CD4-positive, CD25-positive, alpha-beta regulatory T cell (primary cell): ENCODE measurements at places on chromosomes 4 and X. TPM values are rescaled to one million over a fixed set of nuclear protein-coding genes. Genes with fewer than 3 reads are reported as not detected.

- H3K4me3 ChIP-seq, result peak overlapping the region; percentile 75
- no peaks in the 10 kb centered on the region for H3K36me3 ChIP-seq
- H3K27me3 ChIP-seq, result no peaks in the 10 kb centered on the region
Measured at GRCh38 chr4:173170182-173170778, 1.7 kb downstream of the GALNT7 start.

DNA sequence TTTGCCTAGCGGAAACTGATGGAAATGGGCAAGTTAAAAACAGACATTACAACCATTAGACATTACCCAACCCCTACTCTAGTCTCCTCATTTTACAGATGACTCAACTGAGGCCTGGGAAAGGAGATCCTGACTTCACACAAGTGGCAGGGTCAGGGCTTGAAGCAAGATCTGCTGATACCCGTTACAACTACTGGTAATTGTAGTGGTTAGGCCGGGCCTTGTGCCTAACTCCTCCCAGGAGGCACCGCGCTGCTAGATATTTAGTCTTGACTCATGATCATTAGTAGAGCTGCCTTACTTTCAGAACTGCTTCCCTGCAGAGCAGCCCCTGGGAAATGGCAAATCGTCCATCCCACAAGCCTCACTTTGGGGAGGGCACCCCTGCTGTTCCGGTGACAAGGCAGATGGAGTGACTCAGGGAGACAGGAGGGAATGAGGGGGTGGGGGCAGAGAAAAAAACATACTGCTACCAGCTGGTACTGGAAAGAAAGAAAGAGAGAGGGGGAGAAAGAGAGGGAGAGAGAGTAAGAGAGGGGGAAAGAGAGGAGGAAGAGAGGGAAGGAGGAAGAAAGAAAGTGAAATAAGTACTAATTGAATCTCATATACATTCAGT, 12.2 kb downstream of the ARHGEF6 start:
- no peaks in the 10 kb centered on the region for H3K27me3 ChIP-seq
- no peak for DNase-seq
- peaks cover 9% of the 10 kb centered on the region for H3K36me3 ChIP-seq
- H3K4me3 ChIP-seq, result peak overlapping the region; percentile 76

The HS6ST2 gene
- not detected for total RNA-seq

The WDR44 gene
- total RNA-seq, result 23.5 TPM

GRCh38 chr4:55610381-55610780, 18.3 kb upstream of the PDCL2 start:
- H3K27me3 ChIP-seq, result peaks cover 2% of the 10 kb centered on the region
- H3K4me1 ChIP-seq, result no peaks in the 10 kb centered on the region
- H3K36me3 ChIP-seq, result no peaks in the 10 kb centered on the region
- no peak overlapping the region for H3K4me3 ChIP-seq
- DNase-seq, result no peak

DNA sequence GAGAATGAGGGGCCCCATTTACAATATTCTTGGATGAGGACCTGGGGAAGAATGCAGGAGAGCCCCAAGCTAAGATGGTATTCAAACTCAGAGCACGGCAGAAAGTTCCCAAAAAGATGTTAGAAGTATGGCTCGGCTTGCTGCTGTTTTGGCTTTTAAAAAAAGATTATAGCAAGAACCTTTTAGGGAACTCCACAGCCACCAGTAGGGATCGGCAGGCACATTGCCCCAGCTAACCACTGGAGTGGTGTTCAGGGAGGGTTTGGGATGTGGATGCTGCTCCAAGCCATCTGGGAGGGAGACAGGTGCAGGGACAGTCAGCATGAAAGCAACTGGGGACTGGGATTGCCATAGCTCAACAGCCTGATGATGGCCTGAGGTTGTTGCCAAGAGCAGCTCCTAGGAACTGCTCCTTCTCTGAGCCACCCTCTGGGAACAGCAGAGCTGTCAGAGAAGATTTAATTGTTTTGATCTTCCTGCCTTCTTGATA, 63.0 kb downstream of the SORBS2 start:
- no peaks in the 10 kb centered on the region for H3K36me3 ChIP-seq
- DNase-seq, result no peak
- no peak overlapping the region for H3K4me3 ChIP-seq
- H3K27ac ChIP-seq, result no peak overlapping the region

- H3K27me3 ChIP-seq, result no peaks in the 10 kb centered on the region
- no peak for DNase-seq
- H3K27ac ChIP-seq, result no peak overlapping the region
- no peaks in the 10 kb centered on the region for H3K36me3 ChIP-seq
- no peak overlapping the region for H3K4me3 ChIP-seq
- H3K4me1 ChIP-seq, result no peaks in the 10 kb centered on the region
Measured at GRCh38 chr4:115090483-115091075, 22.8 kb downstream of the NDST4 start.

The SHOX gene
- total RNA-seq, result not detected

The ETDA gene
- not detected for total RNA-seq

GRCh38 chrX:148049441-148049840, 68.3 kb downstream of the FMR1NB start:
- H3K27ac ChIP-seq, result no peak overlapping the region
- no peaks in the 10 kb centered on the region for H3K27me3 ChIP-seq
- no peaks in the 10 kb centered on the region for H3K36me3 ChIP-seq

The USP17L29 gene
- not detected for total RNA-seq

DNA sequence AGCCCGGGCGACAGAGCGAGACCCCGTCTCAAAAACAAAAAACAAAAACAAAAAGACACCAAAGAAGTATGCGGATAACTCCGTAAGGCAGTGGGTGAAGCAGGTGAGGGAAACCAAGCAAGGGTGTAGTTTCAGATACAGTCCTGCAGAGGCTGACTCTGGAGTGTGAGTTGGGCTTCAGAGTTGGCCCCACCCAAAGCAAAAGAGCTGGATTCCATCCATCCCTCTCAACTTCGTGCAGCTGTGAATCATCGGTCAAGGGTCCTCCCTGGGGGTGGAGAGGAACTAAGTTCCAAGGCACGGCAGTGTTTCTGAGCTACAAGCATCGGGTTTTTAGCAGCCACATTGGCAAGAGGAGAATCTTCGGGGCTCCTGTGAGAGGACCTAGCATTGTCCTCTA, 43.9 kb upstream of the FAM9A start:
- DNase-seq, result no peak
- no peaks in the 10 kb centered on the region for H3K4me1 ChIP-seq
- no peak overlapping the region for H3K27ac ChIP-seq
- no peaks in the 10 kb centered on the region for H3K27me3 ChIP-seq
- no peak overlapping the region for H3K4me3 ChIP-seq
- H3K36me3 ChIP-seq, result no peaks in the 10 kb centered on the region

- no peaks in the 10 kb centered on the region for H3K36me3 ChIP-seq
- no peaks in the 10 kb centered on the region for H3K27me3 ChIP-seq
- H3K4me3 ChIP-seq, result no peak overlapping the region
- DNase-seq, result no peak
Measured at GRCh38 chr4:60865273-60865672, 334.9 kb upstream of the ADGRL3 start.

- H3K27me3 ChIP-seq, result no peaks in the 10 kb centered on the region
- no peak overlapping the region for H3K27ac ChIP-seq
- DNase-seq, result no peak
- no peaks in the 10 kb centered on the region for H3K4me1 ChIP-seq
- H3K4me3 ChIP-seq, result no peak overlapping the region
Measured at GRCh38 chr4:42235304-42236021, 83.0 kb upstream of the BEND4 start.

DNA sequence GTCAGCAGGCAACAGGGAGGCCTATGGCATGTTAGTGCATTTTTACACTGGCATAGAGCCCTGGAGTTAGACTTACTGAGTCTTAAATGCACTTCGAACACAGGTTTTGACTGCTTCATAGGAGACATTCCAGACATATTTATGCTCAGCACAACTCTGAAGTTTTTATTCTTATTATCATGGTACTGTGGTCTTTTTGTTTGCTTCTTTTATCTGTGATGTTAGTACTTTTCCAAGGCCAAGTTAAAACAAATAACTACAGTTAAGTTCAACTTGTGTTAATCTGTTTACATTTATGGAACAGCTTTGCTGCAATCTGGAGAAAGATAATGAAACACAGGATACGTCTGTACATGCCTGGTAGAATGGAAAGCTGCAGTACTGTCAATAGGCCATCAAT, 76.5 kb downstream of the COL4A5 start:
- H3K27me3 ChIP-seq, result no peaks in the 10 kb centered on the region
- H3K4me1 ChIP-seq, result no peaks in the 10 kb centered on the region
- DNase-seq, result no peak
- no peaks in the 10 kb centered on the region for H3K36me3 ChIP-seq
- no peak overlapping the region for H3K4me3 ChIP-seq

The RBM46 gene
- not detected for total RNA-seq

The ABCD1 gene
- total RNA-seq, result 7.5 TPM

GRCh38 chrX:68763481-68763880, 65.3 kb upstream of the EFNB1 start:
- no peak overlapping the region for H3K27ac ChIP-seq
- H3K36me3 ChIP-seq, result no peaks in the 10 kb centered on the region
- no peak overlapping the region for H3K4me3 ChIP-seq

The DHX15 gene
- 169 TPM for total RNA-seq

DNA sequence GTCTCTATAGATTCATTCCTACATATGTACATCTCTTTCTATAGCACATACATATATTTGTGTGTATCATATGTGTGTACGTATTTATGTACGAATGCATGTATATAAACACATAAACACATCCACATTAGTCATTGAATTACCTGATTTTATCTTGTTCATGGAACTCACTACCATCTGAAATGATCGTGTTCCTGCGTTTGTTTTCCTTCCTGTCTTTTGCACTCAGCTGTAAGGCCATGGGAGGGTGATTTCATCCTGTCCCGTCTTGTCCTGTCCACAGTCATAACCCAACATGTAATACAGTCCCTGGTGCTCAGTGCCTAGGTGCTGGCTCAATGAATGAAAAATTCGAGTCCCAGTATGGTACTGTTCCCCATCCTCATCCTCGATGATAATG, 191.8 kb upstream of the PSAPL1 start:
- no peak overlapping the region for H3K4me3 ChIP-seq
- no peaks in the 10 kb centered on the region for H3K4me1 ChIP-seq
- no peaks in the 10 kb centered on the region for H3K36me3 ChIP-seq
- no peaks in the 10 kb centered on the region for H3K27me3 ChIP-seq

DNA sequence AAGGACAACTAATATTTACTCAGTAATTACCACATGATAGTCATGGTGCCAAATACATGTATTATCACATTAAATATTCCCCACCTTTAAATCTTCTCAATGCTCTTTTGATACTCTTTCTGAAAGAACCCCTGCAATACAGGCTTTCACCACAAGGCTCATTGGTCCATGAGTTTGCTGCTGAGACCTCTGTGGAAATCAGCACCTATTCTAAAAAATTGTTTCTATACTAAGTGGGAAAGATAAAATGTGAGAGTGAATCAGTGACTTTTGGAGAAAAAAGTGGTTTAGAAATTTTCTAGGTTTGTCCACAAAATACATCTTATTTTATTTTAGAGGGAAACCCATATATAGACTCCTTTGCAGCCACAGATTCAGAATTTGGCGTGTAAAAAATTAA, 257.3 kb downstream of the ZIC3 start:
- no peak overlapping the region for H3K4me3 ChIP-seq
- H3K4me1 ChIP-seq, result no peaks in the 10 kb centered on the region
- no peaks in the 10 kb centered on the region for H3K36me3 ChIP-seq
- no peak overlapping the region for H3K27ac ChIP-seq
- DNase-seq, result no peak

The CXorf66 gene
- total RNA-seq, result not detected

The GLRB gene
- not detected for total RNA-seq

The NKX6-1 gene
- total RNA-seq, result not detected

GRCh38 chrX:626745-627509, 3.7 kb upstream of the SHOX start:
- no peaks in the 10 kb centered on the region for H3K4me1 ChIP-seq
- DNase-seq, result no peak
- no peak overlapping the region for H3K4me3 ChIP-seq
- H3K27ac ChIP-seq, result no peak overlapping the region

The HTRA3 gene
- not detected for total RNA-seq

- no peaks in the 10 kb centered on the region for H3K4me1 ChIP-seq
- H3K27ac ChIP-seq, result no peak overlapping the region
Measured at GRCh38 chr4:21992330-21992729, 43.8 kb upstream of the KCNIP4 start.

- no peak overlapping the region for H3K27ac ChIP-seq
- no peaks in the 10 kb centered on the region for H3K27me3 ChIP-seq
- peak; percentile 71 for DNase-seq
- H3K4me3 ChIP-seq, result peak overlapping the region; percentile 77
- peaks cover 35% of the 10 kb centered on the region for H3K4me1 ChIP-seq
Measured at GRCh38 chrX:135974279-135974856, 580 bp upstream of the MMGT1 start.

The AFF2 gene
- 1.1 TPM for total RNA-seq

- peaks cover 2% of the 10 kb centered on the region for H3K27me3 ChIP-seq
- no peak overlapping the region for H3K27ac ChIP-seq
- no peaks in the 10 kb centered on the region for H3K36me3 ChIP-seq
- no peak overlapping the region for H3K4me3 ChIP-seq
Measured at GRCh38 chr4:133156096-133156495, 7.0 kb downstream of the PCDH10 start.

The RTL3 gene
- not detected for total RNA-seq

- no peak for DNase-seq
- H3K27ac ChIP-seq, result no peak overlapping the region
- H3K4me1 ChIP-seq, result no peaks in the 10 kb centered on the region
- no peak overlapping the region for H3K4me3 ChIP-seq
- H3K27me3 ChIP-seq, result no peaks in the 10 kb centered on the region
- no peaks in the 10 kb centered on the region for H3K36me3 ChIP-seq
Measured at GRCh38 chr4:151922811-151923210, 162.0 kb upstream of the GATB start.

DNA sequence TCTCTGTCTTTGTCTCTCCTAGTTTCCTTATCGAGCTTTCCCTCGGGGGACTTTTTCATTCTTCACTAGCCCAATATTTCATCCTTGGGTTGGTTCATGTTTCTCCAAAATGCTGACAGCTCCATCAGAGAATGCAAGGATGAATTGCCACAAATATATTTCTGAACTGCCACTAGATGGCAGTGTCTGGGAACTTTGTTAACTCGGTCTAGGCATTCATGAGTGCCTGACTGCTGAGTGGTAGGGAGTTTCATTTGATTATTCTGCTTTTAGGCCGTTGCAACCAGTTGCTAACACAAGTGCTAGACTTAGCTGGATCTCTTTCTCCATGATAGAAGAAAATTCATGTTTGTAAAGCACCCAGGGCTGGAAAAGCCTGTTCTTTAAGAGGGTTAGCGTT, 73.5 kb upstream of the RAP2C start:
- no peaks in the 10 kb centered on the region for H3K36me3 ChIP-seq
- H3K27me3 ChIP-seq, result no peaks in the 10 kb centered on the region
- peak; percentile 55 for DNase-seq
